ENCODE measurements at places on chromosomes 11 and 22.
A peak's percentile ranks its signal among the peaks of the same experiment; 100 is the strongest.

DNA sequence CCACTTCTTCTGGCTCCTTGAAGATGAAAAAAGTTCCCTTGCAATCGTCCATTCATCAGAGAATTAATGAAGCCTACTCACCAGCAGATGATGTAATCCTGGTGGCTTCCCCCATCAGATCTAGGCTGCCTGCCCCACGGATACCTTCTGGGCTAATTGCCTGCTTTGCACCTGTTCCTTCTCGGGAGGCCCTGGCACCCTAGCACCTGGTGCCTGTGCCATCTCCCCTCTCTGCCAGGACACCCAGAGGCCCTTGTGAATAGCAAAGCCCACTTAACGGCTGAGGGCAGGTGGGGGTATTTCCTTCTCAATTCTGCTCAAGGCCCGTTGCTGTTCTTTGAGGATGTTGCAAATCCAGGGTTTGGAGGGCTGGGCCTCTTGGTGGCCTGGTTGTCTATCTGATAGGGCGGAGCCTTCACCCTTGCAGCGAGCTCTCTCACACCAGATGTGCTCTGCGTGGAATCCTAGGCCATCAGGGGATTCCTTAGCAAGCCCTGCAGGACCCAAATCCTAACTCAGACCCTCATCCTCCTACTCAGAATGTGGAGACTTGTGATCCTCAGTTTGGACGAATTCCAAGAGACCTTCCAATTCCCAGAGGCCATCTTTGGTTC is at the start of gene LMO2:
Gene LMO2 (minus strand): TSS at position 363 of the 614 bp plus-strand sequence. CDS start 22,360 bp downstream, outside the sequence.
- no peak for DNase-seq

- peak; percentile 96 for DNase-seq
These were observed 4.3 kb upstream of the CCND1 start for GRCh38 chr11:69636512-69637197.

- no peak for DNase-seq
These were observed 351.1 kb downstream of the BUD13 start for GRCh38 chr11:116421529-116422185.

DNA sequence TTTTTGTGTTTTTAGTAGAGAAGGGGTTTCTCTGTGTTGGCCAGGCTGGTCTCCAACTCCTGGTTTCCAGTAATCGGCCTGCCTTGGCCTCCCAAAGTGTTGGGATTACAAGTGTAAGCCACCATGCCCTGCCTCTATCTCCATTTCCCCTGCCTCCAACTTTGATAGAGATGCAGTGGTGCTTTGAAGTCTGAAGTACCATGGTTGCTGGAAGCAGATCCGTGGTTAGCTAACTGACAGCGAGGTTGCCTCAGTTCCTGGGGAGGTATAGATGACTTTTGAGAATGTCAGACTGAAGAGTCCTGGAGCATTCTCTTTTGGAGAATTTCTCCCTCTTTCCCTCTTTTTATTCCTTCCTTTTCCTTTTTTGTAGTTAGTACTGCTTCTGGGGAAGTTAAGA is 111.5 kb upstream of the RRM1 start:
- no peak for DNase-seq

- no peak for DNase-seq
These were observed 1.1 kb downstream of the SRSF8 start for GRCh38 chr11:95067841-95068219.

DNA sequence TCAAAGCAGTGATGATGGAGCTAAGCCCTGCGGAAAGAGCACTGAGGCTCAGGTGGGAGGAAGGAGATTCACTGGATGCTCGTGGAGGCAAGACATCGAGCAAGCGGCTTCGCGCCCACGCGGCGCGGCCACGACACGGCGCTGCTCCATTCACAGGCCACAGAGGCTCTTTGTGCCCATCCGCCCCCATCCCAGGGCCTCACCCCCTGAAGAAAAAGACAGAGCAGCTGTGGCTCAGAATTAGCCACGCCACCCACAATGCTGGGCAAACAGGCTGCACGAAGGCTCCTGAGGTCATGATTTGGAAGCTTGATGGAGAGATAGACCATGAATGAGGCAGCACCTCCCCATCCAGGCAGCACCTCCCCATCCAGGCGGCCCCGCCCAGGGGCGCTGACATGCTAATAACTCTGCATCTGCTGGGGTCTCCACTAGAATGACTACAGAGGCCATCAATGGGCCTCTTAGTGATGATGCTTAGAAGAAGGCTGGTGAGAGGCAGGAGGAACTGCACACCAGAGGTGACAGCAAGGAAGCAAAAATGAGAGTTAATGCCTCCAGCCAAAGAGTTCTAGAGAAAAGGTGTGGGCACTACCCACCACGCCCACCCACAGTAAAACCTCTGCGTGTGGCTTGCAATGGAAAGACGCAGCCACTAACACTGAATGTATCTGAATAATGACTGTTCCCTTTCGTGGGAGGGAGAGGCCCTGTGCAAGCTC is 43.5 kb downstream of the MYH9 start:
- DNase-seq = no peak

DNA sequence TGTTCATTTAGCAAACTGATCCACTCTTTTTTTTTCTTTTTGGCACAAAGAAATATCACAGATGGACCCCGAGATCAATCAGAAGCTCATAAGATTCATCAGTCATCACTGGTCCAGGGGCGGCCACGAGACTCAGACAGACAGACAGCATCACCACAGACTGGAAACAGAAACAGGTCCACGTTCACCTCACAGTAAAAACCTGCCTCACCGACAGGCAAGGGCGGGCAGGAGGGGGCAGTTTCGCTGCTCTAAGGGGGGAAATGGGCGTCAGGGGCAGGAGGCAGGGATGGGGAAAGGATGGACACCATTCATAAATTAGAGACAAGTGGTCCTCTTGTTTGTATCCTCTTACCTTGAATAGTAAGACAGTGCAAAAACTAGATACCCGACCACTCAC is 16.5 kb downstream of the CHST1 start:
- no peak for DNase-seq
